ENCODE measurements at places on chromosomes 7 and 10. TPM values are rescaled to one million over a fixed set of nuclear protein-coding genes. Genes with fewer than 3 reads are reported as not detected.

NFKB2 gene
- 31.9 TPM for total RNA-seq

CDK13 gene
- total RNA-seq, result 78.3 TPM

SPDYE2B gene
- not detected for total RNA-seq

PRPF18 gene
- total RNA-seq, result 16.4 TPM

SH2B2 gene
- total RNA-seq, result 12.2 TPM

ZPBP gene
- 0.88 TPM for total RNA-seq

NRF1 gene
- 25.5 TPM for total RNA-seq

PLEKHS1 gene
- total RNA-seq, result 0.18 TPM

AHCYL2 gene
- total RNA-seq, result 31.2 TPM

CAMK2G gene
- total RNA-seq, result 25.4 TPM

SHLD2 gene
- total RNA-seq, result 30.8 TPM

SFRP5 gene
- total RNA-seq, result 0.58 TPM

TMEM196 gene
- total RNA-seq, result not detected

FFAR4 gene
- total RNA-seq, result 0.23 TPM

ZNF425 gene
- 4.6 TPM for total RNA-seq

OPTN gene
- total RNA-seq, result 34.4 TPM

CUL1 gene
- 41.1 TPM for total RNA-seq

ZNF736 gene
- 36.1 TPM for total RNA-seq

HMX3 gene
- 0.82 TPM for total RNA-seq

TDRD1 gene
- 0.06 TPM for total RNA-seq

MYL10 gene
- total RNA-seq, result 8.8 TPM

GPC2 gene
- total RNA-seq, result 12.3 TPM

FAM237B gene
- not detected for total RNA-seq

DYDC1 gene
- total RNA-seq, result not detected

BET1 gene
- 39.6 TPM for total RNA-seq

ADRA2A gene
- 7.1 TPM for total RNA-seq

Data from metanephros (tissue), 2 donors.